GDM1 (cell line): ENCODE measurements at places on chromosomes 16 and 17.

DNA sequence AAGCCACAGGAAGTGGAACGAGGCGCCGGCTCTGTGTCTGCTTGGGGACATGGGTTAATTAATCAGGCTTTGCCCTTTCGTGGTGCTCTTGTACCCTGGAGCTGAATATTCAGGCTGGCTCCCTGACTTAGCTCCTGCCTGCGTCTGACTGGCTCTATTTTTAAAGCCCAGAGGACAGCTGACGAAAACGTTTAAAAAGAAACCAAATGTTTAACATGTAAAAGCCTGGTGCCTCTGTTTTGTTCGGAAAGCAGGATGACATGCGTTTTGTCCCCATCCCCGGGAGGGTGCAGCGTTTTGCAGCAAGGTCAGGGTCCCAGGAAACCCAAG is 61.1 kb downstream of the NT5M start:
- no peak for DNase-seq

GRCh38 chr17:30947796-30948195 is 23.0 kb upstream of the RNF135 start:
- no peak for DNase-seq

GRCh38 chr16:86874141-86874540 is 295.8 kb downstream of the FOXL1 start:
- no peak for DNase-seq

- no peak for DNase-seq
Observed at GRCh38 chr16:80144191-80144590, 396.6 kb upstream of the DYNLRB2 start.

GRCh38 chr17:80257716-80258213 is 2.9 kb upstream of the RNF213 start:
- no peak for DNase-seq

DNA sequence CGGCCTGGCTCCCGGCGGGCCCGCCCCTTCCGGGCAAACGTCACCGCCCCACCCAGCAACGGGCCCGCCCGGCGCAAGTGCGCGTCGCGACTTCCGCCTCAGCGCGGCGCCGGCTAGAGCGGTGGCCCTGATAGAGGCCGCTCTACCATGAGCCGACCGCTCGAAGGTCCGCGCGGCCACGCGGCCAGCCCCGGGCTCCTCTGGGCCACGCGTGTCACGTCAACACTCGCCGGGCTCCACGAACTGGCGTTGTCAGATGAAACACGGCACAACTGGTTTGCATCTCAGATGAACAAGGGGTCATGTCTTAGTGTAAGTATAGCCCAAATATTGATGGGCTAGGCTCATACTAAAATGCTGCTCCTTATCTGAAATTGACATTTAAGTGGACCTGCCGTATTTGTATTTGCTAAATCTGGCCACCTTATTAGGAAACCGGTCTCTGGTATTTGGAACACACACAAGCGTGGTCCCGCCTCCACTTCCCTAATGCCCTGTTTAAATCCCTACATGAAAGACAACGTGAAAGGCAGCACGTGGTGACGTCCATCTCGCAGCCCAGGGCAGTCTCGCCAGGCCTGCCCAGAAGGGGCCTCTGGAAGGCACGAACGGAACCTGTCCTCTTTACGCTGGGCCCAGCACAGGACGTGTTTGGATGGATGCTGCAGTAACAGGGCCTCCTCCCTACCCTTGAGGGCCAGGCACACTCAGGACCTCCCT is at the start of gene ZNF598:
Gene ZNF598, minus strand, starts transcription at position 31 of the 720 bp plus-strand sequence.
- peak; percentile 84 for DNase-seq

- no peak for DNase-seq
Observed at GRCh38 chr16:85349365-85350145, 237.3 kb upstream of the CIBAR2 start.

DNA sequence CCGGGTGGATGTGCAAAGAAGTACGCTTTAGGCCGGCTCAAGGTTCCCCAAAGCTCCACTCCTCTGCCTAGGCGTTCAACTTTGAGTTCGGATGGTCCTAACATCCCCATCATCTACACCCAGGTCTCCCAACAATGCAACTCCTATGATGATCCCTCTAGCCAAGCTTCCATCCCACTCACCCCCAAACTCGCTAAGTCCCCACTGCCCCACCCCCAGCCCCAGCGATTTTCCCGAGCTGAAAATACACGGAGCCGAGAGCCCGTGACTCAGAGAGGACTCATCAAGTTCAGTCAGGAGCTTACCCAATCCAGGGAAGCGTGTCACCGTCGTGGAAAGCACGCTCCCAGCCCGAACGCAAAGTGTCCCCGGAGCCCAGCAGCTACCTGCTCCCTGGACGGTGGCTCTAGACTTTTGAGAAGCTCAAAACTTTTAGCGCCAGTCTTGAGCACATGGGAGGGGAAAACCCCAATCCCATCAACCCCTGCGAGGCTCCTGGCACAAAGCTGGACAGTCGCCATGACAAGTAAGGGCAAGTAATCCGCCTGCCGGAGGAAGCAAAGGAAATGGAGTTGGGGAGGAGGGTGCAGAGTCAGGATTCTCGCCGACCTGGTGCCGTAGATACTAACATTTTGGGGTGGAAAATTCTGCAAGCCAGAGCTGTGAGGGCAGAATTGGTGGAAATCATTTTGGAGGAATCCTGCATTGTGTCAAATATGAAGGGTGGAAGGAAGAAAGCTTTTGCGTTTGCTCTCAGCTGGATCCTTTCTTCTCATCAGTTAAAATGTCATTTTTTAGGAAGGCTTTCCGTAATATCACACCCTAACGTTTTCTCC is at the start of gene TP53:
Gene TP53, minus strand, starts transcription at position 419 of the 836 bp plus-strand sequence. CDS start 10,896 bp downstream, outside the sequence.
- DNase-seq, result peak; percentile 80

- no peak for DNase-seq
Observed at GRCh38 chr16:14539156-14539555, 90.9 kb downstream of the PARN start.

GRCh38 chr17:66652840-66653507 is 181.9 kb upstream of the CACNG5 start:
- no peak for DNase-seq

- no peak for DNase-seq
Observed at GRCh38 chr17:62693616-62694409, 66.3 kb downstream of the MRC2 start.

- DNase-seq, result no peak
Observed at GRCh38 chr16:12539185-12539929, 264.3 kb downstream of the CPPED1 start.

DNA sequence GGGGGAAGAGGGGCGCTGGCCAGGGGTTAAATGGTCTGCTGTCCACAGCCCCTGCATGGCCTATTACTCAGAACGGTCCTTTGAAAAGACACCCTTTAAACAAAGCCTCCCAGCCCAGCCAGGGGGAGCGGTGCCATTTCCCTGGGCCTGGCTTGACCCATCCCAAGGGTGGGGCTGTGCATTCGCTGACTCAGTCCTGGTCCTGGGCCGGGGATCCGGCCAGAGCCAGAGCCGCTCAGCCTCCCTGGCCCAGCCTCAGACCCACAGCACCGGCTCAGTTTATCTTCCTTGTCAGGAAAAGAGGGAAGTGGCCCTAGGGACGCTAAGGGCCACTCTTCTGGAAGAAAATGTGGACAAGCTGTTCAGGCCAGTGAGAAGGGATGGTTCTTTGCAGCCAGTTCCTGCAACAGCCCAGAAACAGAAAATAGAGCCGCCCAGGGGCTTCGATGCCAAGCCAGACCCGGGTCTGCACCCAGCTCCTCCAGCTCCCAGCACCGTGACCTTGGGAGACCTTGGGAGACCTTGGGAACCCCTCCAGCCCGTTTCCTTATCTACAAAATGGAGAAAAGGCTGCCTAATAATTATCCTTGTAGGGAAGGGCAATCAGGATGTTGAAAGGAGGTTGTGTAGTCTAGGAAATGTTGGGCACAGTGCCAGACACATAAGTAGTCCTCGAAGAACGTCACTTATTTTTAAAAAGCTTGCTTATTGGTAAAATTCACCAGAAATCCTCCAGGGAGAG is 82.5 kb downstream of the ZDHHC7 start:
- no peak for DNase-seq

- no peak for DNase-seq
Observed at GRCh38 chr16:24694931-24695330, 34.5 kb upstream of the TNRC6A start.

DNA sequence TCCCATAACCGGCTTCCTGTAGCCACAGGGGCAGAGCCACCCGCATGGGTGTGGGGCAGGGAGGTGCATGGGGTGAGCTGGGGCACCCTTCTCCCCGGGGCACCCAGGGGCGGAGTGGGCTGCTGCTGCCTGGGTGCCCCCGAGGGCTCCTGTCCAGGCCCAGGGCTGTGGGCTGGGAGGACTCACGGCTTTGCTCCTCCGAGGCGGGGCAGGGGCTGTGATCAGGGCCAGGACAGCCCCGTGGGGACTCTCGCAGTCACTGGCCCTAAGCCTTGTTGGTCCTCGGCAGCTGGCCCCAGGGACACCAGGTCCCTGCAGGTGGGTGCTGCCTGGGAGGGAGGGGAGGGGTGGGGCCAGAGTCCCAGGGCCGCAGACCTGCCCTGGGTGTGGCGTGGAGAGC is 19.7 kb downstream of the CACNA1H start:
- no peak for DNase-seq

- no peak for DNase-seq
Observed at GRCh38 chr16:4667203-4667963, 26.0 kb upstream of the NUDT16L1 start.

- no peak for DNase-seq
Observed at GRCh38 chr16:4648917-4649316, 24.3 kb downstream of the MGRN1 start.

GRCh38 chr17:77827511-77827910 is 131.0 kb upstream of the TNRC6C start:
- DNase-seq, result no peak

DNA sequence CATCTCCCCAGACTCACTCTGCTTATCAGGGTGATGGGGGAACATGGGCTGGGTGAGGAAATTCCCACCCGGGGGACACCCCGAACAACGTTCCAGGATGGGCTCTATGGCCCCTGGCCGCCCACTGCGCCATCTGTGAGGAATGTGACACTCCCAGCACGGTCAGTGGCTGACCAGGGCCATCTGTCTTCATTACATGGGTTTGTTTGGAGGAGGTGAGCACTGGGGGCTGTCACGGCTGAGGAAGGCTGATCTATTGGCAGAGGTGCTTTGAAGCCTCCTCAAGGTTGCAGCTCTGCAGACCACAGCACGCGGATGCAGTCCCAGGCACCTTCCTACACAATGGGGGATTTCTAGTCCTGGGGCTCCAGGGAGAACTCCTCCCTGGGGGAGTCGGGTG is 214.1 kb upstream of the FOXF1 start:
- DNase-seq, result no peak

- peak; percentile 5 for DNase-seq
Observed at GRCh38 chr17:944266-944826, 35.2 kb downstream of the NXN start.

GRCh38 chr16:50037662-50038220 is 12.7 kb downstream of the CNEP1R1 start:
- DNase-seq, result no peak

DNA sequence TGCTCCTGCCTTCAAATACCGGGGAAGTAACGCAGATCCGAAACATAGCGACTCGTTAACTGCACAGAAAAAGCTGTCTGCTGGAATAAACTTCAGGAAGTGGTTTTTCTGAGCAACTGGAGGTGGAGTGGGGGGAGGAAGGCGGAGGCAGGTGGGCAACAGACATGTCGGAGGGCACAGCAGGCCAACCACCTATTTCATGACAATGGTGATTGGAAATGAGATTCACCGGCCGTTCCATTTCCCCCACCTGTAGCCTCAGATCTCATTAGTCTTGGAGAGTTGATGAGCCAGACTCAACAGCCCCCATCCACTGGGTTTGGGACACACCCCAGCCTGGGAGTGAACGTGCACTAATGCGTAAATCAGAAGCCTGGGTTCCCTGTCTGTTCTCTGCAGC is 7.7 kb upstream of the PECAM1 start:
- DNase-seq, result peak; percentile 33

- DNase-seq, result no peak
Observed at GRCh38 chr16:80459966-80460365, 80.8 kb upstream of the DYNLRB2 start.

DNA sequence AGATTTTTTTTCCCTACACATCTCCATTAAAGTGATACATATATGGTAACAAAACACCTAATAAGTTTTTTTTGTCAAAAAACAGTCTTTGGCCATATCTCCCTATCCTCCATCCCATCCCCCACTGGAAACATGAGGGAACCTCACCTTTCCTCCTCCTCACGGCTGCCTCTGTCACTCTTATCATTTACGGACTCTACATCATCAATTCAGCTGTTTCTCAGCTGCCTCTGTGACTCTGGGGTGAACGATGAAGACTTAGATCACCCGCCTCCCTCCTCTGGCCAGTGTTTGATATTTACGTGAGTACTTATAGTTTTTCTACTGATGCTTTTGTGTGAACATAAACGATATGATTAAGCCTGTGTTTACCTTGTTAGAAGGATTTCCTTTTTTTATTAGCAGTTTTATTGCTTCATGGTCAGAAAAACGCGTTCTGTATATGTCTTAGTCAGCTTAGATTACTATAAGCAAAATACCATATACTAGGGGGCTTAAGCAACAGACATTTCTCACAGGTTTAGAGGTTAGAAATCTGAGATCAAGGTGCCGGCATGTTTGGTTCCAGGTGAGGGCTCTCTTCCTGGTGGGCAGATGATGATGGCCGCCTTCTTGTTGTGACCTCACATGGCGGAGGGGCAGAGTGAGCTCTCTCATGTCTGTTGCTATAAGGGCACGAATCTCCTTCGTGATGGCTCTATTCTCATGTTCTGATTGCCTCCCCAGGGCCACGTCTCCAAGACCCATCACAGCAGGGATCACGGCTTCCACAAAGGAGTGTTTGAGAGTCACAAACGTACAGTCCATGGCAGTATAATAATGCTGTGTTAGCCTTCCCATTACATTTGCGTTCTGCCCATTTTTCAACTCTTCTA is 32.1 kb downstream of the DNAH17 start:
- no peak for DNase-seq

DNA sequence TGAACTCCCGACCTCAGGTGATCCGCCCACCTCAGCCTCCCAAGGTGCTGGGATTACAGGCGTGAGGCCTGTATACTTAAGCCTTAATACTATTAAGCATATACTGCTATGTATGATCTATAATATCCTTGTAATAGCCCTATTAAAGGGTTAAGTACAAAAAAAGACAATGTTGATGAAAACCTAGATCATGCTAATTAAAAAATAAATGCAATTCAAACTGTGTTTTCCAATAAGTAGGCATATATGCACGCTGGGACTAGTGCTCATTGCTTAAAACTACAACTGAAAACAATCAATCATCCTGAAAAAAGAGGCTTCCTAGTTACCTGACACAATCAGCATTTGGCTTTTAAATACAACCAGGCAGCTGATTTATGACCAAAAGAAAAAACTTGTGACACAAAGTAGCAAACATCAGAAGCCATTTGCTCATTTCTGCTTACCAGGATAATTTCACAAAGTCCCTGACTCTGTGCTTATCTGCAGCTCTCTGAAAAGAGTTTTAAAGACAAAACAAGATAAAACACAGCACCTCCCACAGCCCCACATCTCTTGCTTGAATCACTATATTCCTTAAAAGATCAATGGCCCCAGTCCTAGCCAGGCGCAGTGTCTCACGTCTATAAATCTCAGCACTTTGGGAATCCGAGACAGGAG is 11.1 kb downstream of the ZNF385C start:
- DNase-seq, result no peak
